ENCODE measurements at places on chromosomes 16 and 17. TPM values are rescaled to one million over a fixed set of nuclear protein-coding genes. Genes with fewer than 3 reads are reported as not detected.

DNA sequence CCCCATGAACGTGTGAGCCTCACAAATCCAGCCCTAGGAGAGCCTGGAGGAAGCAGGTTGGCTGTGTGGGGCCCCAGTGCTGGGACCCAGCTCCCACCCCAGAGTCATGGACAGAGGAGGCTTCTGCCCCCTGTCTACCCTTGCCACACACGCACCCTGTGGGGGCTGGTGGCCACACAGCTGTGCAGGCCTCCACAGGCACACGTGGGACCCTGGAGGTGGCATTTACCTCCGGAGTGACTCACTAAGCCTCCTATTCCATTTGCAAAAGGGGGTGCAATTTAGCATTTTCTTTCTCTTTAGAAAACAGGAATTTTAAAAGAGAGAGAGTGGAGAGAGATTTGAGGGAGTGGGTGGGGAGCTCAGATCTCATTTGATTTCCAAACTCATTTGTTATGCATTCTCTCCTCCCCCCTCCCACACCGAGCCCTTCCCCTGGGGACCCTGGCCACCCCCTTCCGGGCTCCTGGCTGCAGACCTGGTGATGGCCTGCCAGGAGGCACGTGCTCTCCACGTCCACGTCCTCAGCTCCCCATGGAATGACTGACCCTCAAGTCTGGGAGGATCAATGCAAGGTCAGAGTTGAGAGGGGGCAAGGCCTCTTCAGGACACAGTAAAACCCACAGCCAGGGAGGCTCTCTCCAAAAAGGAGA is 6.8 kb downstream of the PITPNM3 start:
- DNase-seq: no peak

Gene CDH1
- 0.06 TPM for total RNA-seq

DNA sequence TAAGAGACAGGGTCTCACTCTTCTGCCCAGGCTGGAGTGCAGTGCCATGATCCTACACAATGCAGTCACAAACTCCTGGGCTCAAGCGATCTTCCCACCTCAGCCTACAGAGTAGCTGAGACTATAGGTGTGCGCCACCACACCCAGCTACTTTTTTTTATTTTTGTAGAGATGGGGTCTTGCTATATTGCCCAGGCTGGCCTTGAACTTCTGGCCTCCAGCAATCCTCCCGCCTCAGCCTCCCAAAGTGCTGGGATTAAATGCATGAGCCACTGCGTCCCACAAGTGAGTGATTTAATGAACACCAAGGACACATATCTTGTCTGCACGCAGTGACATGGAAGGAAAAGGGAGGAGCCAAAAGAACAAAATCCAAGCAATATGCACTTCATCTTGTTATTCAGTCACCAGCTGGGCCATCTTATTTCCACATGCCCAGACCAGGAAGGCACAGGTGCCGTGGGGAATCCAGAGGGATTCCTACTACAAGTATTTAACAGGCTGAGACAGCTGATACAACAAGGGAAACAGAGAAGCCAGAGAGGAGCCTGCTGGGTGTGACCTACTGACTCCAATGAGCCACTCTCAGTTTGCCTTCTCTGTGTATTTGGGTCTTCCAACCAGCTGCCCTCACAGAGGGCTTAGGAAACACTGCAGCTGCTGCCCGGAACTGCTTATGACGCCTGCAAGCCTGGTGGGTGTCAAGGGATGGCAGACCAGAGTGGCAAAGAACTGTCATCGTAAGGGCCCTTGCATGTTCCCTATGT is 17.0 kb downstream of the LSM12 start:
- DNase-seq: no peak

Gene MMD
- 41.9 TPM for total RNA-seq

DNA sequence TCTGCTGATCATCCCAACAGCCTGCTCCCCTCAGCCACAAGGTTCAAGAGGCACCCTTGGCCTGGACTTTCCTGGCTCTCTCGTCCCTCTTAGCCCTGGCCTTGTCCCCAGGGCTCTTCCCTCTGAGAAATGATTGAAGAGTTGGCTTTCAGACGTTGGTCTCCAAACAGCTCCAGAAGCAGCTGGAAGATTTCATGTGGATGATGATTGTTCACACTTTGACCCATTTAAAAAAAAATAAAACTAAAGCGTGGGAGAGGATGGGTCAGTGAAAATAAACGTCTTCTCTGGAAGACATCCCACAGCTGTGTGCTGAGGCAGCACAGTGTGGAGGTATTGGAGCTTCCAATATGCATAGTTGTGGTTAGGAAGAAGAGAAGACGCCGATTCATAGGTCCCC is 54.7 kb upstream of the CDH11 start:
- no peak for DNase-seq

DNA sequence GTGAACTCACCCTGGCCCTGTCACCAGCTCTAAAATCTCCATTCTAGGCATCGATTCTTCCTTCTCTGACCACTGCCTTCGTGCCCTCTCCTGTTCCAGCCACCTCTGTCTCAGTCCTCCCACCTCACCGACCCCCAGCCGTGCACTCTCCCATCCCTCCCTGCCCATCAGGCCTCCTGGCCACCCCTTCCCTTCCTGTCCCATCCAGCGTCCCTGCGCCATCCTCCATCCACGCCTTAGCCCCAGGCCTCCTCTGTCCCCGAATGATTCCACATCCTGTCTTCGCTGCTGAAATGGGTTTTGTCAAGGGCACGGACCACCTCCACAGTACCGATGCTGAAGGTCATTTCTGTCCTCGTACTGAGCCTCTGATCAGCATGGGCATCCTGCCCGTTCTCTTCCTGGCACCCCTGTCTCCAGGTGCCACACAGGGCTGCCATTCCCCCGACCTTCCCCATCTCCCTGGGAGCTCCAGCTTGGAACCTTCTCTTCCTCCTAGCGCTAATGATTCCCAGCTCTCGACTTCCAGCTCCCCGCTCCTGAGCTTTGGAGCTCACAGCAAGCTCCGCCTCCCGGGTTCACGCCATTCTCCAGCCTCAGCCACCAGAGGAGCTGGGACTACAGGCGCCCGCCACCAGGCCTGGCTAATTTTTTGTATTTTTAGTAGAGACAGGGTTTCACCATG is 2.6 kb downstream of the TRIM65 start:
- no peak for DNase-seq

Gene ACADVL
- total RNA-seq: 411 TPM

GRCh38 chr16:77679391-77679790 is 42.9 kb upstream of the NUDT7 start:
- no peak for DNase-seq

DNA sequence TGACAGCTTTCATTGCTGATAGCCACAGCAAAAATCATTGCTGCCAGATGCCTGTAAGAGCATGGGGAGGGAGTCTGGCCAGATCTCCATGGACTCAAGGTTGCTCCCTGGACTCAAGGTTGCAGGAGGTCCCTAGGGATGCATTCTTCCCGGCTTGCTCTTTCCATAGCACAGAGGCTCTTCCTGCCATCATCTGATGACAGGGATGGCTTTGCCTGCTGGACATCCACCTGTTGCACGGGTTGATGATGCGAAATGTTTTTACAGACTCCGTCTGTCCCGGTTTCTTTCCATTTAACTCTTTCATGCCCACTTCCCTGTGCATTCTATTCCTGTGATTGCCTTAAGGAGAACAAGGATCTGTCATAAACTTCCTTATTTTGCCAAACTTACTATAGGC is 115.6 kb upstream of the HSBP1 start:
- no peak for DNase-seq
